ENCODE measurements at places on chromosomes 5 and 9.

DNA sequence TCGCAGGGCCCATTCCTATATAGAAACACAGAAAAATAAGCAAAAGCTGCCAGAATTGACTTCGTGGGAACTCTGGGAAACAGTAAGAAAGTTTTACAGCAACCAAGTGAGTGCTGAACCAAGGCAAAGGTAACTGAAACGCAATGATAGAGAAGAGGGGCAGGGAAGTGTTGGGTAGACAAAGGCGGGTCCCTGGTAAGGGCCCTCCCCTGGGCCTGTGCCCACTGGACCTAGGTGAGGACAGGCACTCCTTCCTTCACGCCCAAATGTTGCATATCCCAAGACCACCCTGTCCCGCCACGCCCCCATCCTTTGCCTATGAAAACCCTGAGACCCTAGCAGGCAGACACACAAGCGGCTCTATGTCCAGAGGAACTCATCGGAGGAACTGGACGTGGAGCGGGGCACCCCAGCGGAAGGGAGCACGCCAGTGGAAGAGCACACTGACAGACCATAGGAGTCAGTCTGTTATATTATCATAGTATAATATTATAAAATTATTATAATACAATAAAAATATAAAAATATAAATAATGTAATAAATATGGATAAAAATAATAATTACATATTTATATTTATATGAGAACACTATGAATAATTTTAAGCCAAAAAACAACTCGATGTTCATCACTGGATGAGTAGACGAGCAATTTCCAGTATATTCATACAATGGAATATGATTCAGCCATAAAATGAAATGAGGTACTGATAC, 27.9 kb downstream of the CDKN2A start:
- DNase-seq = no peak

GRCh38 chr9:18761742-18762300, 271.2 kb downstream of the SAXO1 start:
- DNase-seq = no peak

DNA sequence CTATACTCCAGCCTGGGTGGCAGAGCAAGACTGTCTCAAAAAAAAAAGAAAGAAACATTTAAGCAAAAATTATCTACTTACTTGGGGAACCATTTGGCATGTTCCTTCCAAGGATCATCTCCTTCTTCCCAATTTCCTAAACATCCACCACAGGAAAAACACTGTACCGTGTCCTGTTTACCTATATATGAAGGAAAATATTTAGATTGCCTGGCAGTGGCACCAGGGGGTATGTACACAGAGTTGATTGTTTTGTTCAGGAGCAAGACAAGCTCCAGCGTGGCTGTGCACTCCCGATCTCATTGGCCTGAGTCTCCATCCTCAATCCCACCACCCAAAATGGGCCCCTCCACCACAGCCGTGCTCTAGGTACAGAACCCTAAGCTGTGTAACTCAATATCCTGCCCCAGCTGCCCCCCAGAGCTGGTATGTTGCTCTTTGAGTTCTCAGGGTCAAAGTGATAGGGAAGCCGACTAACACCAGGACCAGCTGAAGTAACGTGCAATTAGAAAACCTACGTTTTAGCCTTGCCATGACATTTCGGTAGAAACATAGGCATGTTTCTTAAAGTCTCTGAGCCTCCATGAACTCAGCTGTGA, 13.8 kb downstream of the NAIP start:
- DNase-seq = no peak

GRCh38 chr9:6944896-6945295, 187.1 kb downstream of the KDM4C start:
- no peak for DNase-seq

- DNase-seq = no peak
These were observed 67.6 kb upstream of the NR5A1 start for GRCh38 chr9:124574534-124575375.

DNA sequence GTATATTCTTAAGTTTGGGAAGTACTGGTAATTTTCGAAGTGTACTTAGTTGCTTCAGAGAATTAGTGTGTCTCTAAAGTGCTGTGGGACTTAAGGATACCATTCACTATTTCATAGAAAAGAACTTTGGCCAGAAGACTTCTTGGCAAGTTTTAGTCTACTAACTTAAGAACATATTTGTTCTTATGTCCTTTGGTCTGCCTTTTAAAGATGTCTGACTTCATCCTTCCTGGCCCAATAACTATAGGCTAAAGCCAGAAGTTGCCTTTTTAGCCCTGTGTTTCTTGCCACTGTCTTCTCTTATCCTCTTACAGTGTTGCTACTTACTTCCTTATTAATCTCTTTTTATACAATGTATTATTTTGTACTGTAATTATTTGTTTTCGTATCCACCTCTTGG, 6.3 kb downstream of the RBM27 start:
- DNase-seq = no peak

- no peak for DNase-seq
These were observed 55.9 kb downstream of the MLLT3 start for GRCh38 chr9:20566401-20566800.

DNA sequence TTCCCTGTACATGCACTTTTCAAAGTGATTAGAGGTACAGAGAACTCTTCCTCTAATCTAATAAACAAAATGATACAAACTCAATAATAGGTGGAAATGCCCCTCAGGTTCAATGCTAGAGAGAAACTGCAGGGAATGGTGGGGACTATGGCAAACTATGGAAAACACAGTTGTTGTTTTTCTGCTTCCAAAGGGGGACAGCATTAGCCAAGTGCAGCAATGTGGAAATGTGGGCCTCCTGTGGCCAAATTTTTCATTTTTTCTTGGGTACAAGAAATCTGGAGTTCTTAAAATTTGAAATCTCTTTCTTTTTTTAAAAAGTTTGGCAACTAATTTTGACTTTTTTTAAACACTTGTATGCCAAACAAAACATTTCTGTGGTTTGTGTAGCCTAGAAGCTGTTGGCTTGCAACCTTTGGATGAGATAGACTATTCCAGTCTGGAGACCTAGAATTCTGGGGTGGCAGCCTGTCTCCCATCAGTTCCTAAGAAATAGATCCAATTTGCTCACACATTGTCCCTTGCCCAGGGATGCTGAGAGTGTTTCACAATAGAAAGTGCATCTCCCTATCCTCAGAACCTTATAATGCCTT, 218.6 kb downstream of the PAPPA start:
- DNase-seq = no peak

DNA sequence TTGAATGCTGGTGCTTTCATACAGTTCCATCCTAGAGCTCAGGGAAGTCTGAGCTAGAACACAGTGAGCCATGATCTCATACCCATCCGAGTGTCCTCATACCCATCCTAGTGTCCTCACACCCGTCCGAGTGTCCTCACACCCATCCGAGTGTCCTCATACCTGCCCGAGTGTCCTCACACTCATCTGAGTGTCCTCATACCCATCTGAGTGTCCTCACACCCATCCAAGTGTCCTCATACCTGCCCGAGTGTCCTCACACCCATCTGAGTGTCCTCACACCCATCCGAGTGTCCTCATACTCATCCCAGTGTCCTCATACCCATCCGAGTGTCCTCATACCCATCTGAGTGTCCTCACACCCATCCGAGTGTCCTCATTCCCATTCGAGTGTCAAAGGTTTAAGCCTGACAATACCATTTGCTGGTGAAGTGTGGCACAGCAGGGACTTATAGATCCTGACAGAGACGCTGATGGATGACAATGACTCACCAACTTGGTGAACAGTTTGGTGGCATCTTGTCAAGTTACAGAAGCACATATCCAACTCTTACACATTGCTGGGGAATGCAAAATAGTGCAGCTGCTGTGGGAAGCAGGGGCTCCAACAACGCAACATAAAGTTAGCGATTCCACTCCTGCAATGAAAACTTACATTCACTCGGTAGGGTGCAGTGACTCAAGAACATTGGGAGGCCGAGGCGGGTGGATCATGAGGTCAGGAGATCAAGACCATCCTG, 77.0 kb upstream of the COL5A1 start:
- no peak for DNase-seq

DNA sequence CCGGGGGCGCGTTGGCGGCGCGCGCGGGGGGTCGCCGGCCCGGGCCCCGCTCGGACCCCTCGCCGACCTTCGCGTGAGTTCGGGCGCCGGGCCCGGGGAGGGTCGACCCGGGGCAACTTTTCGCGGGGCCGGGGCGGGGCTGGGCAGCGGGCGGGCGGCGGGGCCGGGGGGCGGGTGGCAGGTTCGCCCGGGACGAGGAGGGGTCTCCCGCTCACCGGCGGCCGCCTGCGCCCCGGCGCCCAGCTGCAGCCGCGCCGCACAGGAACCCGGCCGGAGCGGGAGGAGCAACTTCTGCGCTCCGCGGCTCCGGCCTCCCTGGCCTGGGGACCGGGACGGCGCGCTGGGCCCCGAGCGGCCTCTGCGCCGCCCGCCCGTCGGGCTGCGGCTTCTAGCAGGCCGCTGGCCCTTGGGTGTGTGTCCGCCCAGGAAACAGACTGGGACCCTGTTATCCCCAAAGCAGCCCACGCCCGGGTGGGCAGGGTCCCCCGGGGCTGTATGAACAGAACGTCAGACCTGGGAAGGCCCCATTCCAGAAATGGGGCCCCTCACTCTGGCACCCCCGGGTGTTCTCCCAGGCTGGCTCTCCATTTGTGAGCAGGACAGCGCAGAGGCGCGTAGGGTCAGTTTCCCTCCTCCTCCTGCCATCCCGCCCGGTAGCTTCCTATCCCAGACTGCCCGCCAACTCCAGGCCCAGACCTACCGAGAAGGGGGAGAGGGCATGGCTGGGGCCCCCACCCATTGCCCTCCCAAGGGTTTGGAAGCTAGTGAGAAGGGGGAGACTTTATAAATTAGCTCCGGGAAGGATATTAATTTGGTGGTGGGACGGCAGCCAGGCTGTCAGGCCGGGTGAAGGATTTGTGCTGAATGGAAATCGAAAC, 708 bp downstream of the RXRA start:
- no peak for DNase-seq

DNA sequence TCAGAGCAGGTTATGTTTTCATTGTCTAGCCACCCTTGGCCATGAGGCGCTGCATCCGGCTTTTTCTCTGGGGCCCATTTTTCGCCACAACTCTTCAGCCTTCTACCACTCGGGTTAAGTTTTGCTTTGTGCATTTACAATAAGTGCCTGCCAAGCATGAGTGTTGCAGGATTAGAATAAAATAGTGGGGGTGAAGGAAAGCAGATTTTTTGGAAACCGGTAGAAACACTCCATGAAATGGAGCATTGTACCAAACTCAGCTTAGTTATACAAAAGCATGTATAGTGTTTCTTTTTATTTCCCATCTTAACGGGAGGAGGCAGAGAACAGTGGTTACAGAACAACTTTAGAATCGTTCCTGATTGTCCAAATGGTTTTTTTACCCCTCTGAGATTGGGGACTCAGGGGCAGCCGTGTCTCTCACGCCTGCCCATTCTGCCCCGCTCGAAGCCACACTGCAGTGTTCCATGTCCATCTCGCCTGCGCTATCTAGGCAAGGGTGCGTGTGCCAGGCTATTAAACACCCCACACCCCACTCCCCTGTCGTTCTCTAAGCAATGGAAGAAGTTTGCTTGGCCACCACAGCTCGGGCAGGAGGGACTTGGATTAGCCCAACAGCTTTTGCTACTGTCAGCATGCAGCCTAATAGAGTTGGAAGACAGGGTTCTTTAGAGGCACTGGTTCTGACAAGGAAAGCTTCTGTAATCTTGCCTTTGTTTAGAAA, 268.8 kb upstream of the WWC1 start:
- no peak for DNase-seq

DNA sequence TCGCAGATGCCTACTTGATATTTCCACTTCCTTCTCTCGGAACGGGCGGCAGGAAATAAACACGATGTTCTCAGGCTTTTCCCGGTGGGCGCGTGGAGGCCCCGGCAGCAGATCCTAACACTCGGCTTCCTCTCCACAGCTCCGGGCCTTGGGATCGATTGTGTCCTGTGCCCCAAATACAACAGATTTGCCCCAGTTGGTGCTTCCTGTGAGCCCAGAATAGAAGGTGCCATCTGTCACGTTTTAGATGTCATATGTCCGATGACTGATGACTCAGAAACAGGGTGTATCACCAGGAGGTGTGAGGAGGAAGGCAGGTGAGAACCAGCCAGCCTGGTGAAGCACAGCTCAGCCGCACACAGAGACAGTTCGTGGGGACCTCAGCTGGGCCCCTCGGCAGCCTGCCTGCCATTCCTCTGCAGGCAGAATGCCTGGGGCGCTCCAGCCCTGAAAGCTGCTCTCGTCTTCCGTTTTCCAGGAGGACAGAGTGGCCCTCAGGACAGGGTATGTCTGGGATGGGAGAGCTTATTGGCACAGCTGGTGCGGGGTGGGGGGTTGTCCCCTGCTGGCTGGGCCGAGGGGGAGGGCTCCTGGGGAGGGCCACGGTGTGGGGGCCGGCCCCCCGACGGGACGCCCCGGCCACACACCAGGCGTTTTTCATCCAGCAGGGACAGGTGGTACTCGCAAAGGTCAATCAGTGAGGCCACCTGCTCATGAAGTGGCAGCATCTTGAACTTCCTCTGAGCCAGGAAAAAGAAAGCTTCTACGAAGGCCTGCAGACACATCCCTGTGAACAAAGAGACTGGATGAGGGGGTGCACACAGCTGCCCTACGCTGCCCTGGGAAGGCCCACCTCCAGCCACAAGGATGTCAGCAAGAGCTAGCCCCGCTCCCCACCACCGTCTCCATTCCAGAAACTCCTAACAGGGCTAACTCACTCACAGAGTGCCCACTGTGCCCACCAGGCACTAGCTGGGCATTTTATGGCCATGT, 171.0 kb downstream of the DAB2IP start:
- no peak for DNase-seq

GRCh38 chr9:71716138-71716909, 52.0 kb downstream of the CEMIP2 start:
- no peak for DNase-seq

DNA sequence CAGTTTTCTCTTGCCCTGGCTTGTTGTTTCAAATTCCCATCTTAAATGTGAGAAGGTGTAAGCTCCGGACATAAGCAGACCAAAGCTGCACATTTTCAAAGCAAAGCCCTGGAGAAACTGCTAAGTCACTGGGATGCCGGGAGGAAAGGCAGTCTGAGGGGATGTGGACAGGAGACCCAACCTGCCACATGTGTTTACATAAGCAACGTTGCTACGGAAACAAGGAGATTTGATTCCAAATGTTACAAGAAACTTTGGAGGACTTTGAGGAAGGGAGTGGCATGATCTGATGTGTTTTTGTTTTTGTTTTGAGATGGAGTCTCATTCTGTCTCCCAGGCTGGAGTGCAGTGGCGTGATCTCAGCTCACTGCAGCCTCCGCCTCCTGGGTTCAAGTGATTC, 25.7 kb upstream of the INSYN2B start:
- no peak for DNase-seq

DNA sequence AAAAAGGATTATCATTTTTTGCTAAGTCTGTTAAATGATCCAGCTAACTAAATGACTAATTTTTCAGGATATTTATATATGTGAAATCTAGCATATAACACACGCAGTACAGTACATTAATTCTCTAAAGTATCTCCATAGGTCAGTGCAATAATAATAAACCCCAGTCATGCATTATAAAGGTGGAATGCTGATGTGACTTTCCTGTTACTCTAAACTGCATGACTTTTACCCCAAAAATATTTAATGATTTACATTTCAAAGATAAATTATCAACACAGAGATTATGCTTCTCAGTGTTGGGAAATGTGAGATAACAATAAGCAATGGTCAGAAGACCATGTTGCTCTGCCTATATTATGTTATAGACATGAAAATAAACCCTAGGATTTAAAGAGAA, 34.1 kb upstream of the PAM start:
- DNase-seq = no peak

- DNase-seq = no peak
These were observed 28.7 kb upstream of the ACOT12 start for GRCh38 chr5:81422671-81423070.

Data from D721Med (cell line).